ENCODE measurements at places on chromosomes 4 and X.

DNA sequence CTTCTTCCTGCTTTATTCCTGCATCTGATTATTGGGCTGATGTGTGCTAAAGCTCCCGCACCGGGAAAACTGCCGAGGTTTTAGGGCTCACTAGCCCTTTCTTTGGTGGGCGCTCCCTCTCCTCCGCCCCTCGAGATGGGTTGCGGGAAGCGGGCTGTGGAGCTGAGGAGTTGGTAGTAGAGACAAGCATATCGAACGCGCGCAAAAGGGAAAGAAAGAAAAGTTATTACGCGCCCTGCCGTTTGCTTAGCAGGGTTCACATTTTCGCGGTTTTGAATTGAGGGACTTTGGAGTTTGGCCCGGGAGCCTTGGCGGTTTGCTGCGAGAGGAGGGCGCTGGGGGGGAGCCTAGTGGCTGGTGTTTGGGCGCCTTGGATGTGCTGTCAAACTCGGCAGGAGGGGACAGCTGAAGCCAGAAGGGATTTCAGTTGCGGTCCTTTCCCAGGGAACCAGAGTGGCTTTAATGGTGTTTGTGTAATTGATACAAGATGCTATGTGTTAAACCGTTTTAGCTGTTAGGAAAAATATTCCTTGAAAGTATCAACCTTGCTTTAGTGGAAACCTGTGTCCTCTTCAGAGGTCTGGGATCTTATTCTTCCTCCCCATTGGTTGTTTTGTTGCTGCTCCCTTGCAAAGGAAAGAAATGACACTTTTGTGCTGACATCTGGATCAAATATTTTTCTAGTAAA, 1.1 kb downstream of the GAB1 start:
- DNase-seq: no peak

- DNase-seq: no peak
These were observed 11.9 kb upstream of the SLC9A7 start for GRCh38 chrX:46770817-46771163.

GRCh38 chrX:97310373-97310772, 426.7 kb downstream of the RPA4 start:
- DNase-seq: no peak

DNA sequence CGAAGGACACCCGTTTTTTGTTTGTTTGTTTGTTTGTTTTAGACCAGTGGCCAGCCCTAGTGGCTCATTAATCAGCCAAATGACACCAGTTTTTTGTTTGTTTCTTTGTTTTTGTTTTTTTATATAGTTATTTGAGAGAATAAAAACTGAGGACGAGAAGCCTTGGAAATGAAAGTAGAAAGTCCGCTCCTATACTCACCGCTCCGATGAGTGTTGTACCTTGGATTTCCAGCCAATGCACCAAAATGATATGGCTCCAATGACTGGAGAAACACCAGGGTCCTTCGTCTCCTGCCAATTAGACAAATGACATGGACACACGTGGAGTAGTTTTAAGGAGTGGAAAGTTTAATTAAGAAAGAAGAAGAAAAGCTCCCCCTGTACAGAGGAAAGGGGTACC, 87.9 kb downstream of the ZXDA start:
- DNase-seq: no peak

GRCh38 chr4:3709846-3710441, 56.2 kb upstream of the ADRA2C start:
- no peak for DNase-seq

DNA sequence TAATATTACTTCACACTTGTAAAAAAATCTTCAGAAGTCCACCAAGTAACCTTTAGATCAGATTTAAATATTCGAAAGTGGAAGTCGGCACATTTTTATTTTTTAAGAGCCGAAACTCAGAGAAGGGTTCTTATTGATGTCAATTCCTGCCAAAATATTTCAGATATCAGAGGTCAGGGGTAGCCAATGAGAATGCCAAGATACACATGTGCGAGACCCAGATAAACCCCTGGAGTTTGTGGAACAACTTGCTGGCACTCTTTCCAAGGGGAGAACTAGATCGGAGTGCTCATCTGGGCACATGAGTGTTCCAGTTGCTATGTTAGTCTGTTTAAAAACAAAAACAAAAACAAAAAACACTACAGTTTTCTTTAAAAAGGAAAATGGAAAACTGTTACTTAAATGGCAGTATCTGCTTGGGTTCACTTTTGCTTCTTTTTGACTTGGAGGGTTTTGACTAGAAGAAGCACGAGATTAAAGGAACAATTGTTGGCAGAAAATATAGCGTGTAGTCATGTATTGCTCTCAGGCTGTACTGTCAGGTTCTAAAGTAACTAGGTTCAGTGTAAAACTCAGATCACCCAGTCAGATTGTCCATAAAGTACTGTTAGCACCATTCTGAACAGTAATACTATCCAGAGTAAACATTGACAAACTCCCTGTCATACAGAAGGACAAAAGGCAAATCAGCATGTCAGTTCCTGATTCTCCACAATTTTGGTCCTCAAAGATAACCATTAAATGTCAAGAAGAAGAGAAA, 188.0 kb upstream of the PACRGL start:
- DNase-seq: no peak

GRCh38 chrX:110210417-110211139, 107.3 kb downstream of the AMMECR1 start:
- DNase-seq: no peak

- no peak for DNase-seq
These were observed 21.4 kb upstream of the PGM2 start for GRCh38 chr4:37805091-37805490.

- no peak for DNase-seq
These were observed 94.7 kb upstream of the PUDP start for GRCh38 chrX:7242613-7243012.

- DNase-seq: no peak
These were observed 1868.9 kb downstream of the PCDH7 start for GRCh38 chr4:32589097-32589496.

DNA sequence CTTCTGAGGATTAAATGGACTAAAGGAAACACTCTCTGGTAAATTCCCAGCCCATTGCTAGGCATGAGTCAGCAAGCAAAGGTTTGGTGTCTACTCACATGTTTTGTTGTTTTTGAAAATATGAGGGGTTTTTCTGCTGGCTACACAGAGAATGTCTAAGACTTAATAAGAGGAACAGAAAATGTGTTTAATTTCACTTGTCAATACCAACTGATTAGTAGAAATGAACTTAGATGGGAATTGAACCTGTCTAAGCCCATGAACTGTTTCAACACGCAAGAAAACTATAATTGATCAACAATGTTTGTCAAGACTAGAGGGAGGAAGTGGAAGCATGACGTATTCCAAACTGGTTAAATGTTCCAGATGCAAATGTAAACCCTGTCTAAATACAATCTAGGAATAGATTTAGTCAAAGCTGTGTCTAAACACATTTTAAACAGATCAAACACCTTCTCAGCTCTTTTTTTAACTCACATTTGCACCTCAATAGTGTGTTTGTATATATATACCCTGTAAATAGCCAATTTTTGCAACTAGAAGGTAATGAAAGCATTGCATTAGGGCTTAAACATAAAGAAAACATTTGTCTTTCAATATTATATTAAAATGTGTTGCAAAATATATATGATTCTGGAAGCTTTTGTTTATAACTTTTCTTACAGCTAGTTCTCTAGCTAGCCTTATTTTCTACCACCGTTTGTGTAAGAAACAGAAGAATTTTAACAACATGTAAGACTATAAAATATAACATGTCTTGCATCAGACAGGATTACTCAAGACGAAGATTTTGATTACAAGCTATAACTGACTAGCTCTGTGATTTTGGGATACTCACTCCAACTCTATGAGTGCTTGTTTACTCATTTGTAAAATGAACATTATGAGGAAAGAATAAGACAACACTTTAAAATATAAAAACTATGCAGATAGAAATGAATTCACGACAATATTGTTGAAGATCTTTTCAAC, 607.8 kb downstream of the FSTL5 start:
- no peak for DNase-seq

DNA sequence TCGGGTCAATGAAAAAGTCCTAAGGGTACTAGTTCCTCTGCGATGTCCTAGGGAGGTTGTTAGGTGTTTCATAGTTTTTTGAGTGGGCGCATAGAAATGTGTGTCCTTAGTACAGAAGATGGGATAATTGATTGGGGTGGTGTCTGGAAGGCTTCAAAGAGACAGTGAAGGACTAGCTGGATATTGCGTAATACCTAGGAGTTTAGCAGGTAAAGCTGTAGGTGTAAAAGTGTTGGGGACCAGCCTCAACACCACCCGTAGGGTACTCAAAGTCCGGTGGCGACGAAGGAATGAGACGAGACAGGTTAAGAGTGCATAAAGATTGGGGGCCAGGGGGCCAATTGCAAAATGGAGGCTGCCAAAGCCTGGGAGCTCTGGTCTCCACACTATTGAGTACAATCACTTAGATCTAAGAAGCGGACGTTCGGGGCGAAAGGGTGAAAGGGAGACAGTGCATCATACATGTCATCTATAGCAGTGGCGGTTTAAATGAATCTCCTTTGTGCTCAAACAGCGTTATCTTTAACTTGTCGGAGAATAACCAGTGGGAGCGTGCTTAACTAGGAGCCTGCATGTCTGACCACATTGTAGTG, 1.0 kb downstream of the TRMT44 start:
- no peak for DNase-seq

DNA sequence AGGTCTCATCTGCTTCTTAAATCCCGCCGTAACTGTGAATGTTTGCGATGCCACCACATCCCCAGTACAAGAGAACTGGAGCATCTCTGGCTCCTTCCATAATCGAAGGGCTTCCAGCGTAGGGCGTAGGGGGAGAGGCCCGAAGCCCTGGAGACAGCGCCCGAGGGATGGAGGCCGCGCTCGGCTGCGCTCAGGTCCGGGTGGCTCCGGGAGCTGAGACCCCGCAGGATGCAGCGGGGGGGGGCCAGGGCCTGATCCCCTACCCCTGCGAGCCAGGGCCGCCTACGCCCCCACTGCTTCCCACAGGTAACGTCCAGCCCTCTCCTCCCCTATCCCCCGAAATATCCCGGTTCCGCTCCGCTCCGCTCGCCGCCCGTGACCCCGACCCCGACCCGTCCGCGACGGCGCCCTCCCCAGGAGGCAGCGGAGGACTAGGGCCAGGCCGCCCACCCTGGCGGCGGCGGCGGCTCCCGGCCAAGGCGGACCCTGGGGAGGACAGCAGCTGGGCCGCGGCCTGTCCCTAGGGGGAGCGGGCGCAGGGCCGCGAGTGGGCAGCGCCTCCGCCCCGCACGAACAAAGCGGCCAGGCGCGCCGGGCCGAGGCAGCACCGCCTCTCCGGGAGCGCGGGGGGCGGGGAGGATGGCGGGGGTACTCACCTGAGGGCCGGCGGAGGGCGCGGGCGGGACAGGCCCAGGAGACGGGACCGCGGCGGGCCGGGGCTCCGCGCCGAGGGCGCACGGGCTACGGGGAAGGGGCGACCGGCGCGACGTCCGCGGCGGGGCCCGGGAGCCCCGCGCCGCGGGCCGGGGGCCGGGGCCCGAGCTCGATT, 723 bp downstream of the WDFY3 start:
- no peak for DNase-seq

DNA sequence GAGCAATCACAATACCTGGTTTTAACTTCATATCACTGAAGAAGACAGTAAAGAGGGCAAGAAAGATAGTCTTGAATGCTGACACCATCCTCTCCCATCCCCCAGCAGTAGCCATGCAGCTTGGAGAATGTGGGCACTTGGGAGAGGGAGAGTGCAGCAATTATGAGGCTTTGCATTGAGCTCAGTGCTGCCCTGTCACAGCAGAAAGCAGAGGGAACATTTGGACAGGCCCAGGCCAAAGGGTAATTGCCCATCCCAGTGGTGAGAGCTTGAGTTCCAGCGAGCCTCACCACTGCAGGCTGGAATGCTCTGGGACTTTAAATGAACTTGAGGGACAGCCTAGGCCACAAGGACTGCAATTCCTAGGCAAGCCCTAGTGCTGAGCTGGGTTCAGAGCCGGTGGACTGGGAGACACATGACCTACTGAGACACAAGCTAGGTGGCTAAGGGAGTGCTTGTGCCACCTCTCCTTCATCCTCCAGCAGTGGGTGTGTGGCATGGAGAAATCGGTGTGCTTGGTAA, 36.3 kb downstream of the CORIN start:
- DNase-seq: no peak

DNA sequence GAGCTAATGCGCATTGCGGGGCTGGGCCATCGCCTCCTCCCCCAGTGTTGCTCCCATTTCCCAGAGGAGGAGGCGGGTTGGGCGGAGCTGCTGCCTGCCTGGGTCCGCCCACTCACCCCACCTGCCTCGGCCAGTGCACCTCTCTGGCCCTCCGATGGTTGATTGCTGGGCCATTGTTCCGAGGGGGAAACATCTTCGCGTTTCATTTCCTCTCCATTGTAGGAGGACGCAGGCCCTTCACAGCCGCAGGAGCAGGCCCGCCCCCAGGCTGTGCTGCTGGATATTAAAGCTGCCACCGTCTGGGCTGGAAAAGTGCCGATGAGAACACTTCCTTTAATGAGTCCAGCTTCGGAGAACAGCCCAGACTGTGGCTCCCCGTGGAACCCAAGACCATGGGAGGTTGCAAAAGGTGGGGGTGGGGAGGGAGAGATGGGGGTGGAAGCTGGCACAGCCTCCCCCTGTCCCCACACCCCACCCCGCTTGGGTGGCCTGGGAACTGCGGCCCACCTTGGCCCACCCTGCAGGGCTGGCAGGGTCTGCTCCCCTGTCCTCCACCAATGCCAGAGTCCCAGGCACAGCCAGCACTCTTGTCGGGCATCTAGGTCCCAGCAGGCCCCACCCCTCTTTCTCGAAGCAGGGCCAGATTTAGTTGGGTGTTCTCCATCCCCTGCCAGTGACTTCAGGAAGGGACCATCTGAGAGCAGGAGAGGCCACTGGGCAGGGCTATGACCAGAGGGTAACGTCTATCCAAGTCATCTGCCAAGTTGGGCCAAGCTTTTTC, 96.6 kb downstream of the ADRA2C start:
- DNase-seq: no peak

DNA sequence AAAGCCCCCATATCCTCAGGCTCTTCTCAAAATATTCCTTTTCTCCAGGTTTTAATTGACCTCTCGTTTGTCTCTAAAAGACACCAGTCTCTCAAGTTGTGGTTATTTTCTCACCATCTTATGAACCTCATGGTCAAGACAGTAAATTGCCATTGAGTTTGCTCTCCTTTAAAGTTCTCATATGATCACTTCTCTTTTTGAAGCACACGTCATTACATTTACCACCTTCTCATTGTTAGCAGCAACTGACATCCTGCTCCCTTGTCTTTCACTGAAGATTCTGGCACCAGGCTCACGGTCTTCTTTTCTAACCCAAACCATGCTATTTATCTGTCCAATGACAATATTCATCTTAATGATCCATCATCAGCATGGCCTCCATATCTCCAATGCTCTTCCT, 324.2 kb downstream of the TMA16 start:
- no peak for DNase-seq

DNA sequence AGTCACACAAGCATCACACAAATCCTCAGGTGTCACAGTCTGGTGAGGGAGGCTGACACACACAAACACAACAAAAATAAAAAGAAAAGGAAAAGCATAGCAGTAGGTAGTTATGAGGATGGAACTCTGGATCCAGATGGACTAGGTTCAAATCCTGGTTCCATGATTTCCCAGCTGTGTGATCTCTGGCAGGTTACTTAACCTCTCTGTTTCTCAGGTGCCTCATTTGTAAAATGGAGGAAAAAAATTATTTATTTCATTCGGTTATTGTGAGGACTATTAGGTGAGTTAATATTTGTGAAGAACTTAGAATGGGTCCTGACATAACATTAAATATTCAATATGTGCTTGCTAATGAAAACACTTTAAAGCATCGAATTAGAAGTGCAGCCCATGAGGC, 19.8 kb downstream of the GAGE1 start:
- DNase-seq: no peak

- no peak for DNase-seq
These were observed 96.1 kb downstream of the AFF1 start for GRCh38 chr4:87030755-87031441.

GRCh38 chr4:170198747-170199146, 109.0 kb upstream of the AADAT start:
- no peak for DNase-seq
